ENCODE measurements at places on chromosomes 1 and 21. TPM values are rescaled to one million over a fixed set of nuclear protein-coding genes. Genes with fewer than 3 reads are reported as not detected.

RASAL2 gene
- polyA plus RNA-seq, result 7.0 TPM

C8A gene
- polyA plus RNA-seq, result not detected

MNDA gene
- 30.1 TPM for polyA plus RNA-seq

TSPEAR gene
- polyA plus RNA-seq, result 0.07 TPM

MIXL1 gene
- polyA plus RNA-seq, result not detected

LINGO4 gene
- 0.29 TPM for polyA plus RNA-seq
